ENCODE measurements at places on chromosomes 6 and 20.
A peak's percentile ranks its signal among the peaks of the same experiment; 100 is the strongest.

- no peak for DNase-seq
These were observed 47.9 kb upstream of the CCDC167 start for GRCh38 chr6:37547564-37548061.

DNA sequence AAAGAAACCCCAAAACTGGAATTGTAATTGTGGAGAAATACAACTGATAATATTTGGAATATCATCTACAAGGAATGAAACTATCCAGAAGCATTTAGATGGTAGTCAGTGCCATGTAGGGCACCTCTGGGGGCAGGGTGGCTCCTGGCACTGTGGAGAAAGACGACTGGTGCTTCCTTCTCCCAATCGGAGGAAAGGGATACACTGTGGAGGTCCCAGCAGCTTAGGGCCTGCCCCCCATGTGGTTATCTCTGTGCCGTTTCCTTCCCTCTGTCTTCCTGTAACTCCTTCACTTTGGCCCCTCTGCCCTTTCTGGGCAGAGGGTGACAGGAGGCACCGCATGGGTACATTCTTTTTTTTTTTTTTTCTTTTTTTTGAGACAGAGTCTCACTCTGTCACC lies 178.4 kb downstream of the MTHFD1L start:
- DNase-seq = no peak

- no peak for DNase-seq
These were observed 135.1 kb downstream of the ZFP64 start for GRCh38 chr20:52056203-52057062.

- DNase-seq = no peak
These were observed 314.9 kb upstream of the IRAK1BP1 start for GRCh38 chr6:78552435-78552834.

GRCh38 chr6:156996265-156996664 lies 219.1 kb downstream of the ARID1B start:
- no peak for DNase-seq

DNA sequence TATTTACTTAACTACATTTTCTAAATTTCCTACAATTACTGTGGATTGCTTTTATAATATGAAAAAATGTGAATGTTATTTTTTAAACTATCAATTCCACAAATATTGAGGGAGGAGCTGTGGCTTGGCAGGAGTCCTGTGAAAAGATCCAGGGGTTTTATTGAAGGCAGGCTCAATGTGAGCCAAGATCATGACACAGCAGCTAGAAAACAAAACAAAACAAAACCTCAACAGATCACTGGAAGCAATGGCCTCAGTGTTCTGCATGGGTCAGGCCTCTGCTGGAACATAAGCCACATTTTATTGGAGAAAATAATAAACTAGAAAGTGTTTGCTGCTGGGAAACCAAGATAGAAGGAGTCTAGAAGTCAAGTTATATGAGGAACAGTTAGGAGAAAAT lies 19.4 kb upstream of the RCAN2 start:
- DNase-seq = no peak

DNA sequence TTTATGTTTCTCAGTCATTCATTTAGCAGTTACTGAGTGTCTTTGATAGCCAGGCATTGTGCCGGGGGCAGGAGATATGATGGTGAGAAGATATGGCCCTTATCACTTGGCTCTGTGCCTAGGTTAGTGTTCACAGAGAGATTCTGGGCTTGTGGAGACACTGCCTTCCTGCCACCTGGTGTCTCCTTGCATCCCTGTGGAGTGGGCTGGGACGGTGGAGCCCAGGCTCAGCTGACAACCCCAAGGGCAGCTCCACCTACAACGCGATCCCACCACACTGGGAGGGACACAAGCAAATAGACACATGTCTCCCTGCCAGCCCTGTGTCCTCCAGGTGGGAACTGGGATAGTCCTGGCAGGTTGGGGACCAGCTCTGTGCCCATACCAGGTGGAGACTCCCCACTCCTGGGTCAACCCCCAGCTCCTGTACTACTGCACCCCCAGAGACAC lies 30.3 kb upstream of the VEGFA start:
- no peak for DNase-seq

DNA sequence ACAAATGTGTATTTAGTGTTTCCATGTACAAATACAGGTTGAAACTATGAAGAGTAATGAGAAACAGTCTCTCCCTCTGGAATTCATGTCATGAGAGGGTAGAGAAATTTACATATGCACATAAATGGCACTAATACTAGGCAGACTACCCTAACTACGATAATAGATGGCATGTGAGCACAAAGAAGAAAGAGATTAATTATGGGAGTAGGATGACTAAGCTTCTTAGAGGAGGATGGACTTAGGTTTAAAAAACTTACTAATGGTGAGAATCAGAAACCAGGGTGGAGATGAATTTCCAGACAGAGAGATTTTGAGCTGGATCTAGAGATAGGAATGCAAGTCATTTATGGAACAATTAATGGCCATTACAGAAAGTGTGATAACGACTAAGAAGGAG lies 225.3 kb upstream of the HTR1E start:
- DNase-seq = no peak

DNA sequence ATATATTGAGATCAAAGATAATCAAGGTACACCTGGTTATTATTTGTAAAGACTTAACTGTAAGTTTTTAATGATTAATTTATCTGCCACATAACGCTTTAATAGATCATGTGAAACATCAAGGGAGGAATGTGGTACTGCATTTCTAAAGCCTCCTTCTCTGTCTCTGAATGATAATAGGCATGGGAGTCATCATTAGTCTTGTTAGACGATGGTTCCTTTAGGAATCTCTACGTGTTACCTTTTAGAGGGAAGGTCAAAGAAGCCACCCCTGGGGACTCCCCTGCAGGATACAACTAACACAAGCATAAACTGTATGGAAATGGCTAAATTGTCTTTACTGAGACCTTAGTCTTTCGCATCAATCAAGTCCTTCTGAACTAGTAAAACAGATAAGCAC lies 173.6 kb upstream of the MCHR2 start:
- no peak for DNase-seq

DNA sequence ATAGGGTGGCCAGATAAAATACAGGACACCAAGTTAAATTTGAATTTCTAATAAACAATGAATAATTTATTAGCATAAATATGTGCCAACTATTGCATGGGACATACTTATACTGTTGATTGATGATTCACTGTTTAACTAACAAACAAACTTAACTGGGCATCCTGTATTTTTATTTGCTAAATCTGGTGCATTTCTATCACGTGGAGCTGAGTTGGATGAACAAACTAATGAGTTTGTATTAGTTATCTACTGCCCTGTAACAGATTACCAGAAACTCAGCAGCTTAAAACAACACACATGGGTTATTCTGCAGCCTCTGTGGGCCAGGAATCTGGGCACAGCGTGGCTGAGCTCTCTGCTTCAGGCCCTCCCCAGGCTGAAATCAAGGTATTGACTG lies 28.2 kb upstream of the PMEPA1 start:
- no peak for DNase-seq

DNA sequence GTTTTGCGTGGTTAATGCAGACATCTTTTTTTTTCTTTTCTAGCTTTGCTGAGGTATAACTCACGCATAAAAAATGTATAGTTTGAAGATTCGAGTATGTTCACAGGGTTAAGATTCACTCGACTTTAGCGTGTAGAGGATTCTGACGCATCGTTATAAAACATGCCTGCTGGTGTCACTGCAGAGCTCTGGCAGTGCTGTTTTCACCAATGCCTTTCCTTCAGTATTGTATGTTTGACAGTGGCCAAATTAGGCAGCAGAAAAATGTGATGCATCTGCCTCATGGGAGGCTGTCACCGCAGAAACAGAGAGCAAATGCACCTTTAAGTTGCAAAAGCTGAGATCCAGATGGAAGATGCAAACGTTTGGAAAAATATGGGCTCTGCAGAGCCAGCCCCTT lies 18.0 kb upstream of the SIRPB2 start:
- no peak for DNase-seq

- DNase-seq = no peak
These were observed 445.8 kb upstream of the CITED2 start for GRCh38 chr6:139820210-139820609.

- DNase-seq = no peak
These were observed 6.2 kb downstream of the CEP250 start for GRCh38 chr20:35461620-35462019.

- no peak for DNase-seq
These were observed 17.9 kb upstream of the TCFL5 start for GRCh38 chr20:62879275-62880146.

DNA sequence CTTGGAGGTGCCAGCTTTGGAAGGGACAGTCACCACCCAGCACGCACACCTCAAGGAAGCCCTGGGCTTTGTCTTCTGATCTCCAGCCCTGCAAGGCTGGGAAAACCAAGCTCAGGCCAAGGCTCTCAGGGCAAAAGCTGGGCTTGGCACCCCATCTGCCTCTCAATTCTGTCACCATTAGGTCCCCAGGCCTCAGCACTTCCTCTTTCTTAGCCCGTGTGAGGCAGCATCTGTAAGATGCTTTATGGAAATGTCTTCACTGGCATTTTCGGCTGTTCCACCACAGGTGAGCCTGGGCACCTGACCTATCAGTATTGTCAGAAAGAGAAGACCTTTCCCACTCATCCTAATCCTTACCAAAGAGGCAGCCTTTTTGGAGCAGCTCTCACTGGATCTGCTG lies 24.6 kb downstream of the GMEB2 start:
- DNase-seq = no peak

- DNase-seq = no peak
These were observed 89.4 kb downstream of the JAG1 start for GRCh38 chr20:10584371-10584770.

- DNase-seq = no peak
These were observed 40.3 kb downstream of the GPX5 start for GRCh38 chr6:28565823-28566526.

GRCh38 chr20:60001108-60001507 lies 42.9 kb downstream of the CDH26 start:
- no peak for DNase-seq

GRCh38 chr6:170370416-170370815 lies 63.9 kb downstream of the FAM120B start:
- no peak for DNase-seq

DNA sequence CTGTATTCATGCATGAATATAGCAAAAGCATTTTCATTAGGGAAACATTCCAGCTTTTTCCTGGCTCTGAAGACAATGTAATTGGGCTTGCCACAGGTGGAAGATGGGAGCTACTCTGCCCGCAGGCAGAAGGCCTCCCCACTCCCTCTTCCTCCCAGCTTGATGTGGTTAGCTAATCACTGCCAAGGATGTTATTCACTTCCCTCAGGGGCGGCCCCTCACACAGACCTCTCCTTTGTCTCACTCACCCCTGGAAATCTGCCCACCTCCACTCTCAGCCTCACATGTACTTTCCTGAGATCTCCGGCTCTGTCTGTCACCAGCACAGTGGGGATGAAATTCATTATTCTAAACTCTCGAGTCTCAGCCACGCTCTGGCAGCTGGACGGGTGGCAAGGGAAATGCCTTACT lies 100.7 kb downstream of the ANKRD60 start:
- DNase-seq = peak; percentile 80

- no peak for DNase-seq
These were observed 17.5 kb upstream of the BMP5 start for GRCh38 chr6:55892749-55893357.

DNA sequence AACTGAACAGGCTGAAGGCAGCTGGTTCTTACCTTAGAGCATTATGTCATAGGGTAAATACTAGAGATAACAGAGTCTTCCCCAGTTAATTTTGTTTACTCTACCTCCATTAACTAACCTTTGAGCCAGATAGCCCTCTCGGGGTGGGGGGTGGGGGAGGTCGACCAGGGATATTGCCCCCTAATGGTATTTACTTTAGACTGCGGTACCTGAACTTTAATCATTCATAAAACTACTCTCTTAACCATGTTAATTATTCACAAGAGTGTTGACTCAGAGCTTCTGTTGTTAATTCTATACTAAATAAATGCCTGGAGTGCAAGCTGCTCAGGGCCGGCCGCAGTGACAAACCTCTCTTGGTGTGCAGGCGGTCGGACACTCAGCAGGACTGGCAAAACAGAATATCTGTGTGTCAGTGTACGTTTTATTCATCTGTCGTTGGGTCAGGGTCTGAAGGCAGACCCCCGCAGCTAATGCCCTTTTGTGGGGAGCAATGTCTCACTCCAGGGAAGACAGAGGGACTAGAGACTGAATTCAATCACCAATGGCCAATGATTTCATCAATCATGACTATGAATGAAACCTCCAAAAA lies 152.4 kb upstream of the COL21A1 start:
- DNase-seq = peak; percentile 20

DNA sequence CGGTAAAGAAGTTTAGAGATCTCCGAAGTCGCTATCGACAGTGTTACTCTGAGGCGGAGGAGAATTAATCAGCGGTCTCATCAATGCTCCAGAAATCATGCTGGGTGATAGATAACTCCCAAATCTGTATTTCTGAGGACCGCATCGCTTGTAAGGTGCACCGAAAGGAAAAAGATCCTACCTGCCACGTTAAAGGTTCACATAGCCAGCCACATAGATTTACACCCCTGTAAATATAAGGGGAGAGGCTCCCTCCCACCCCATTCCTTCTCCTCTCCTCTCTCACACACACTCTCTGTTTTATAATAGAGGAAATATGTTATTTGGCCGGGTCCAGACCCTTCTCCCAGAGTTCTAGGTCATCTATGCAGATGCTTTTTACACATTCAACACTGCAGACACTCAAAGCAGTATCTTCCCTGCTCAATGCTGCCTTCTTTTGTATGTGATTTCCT lies 620 bp upstream of the DEK start:
- no peak for DNase-seq

GRCh38 chr20:11234608-11235007 lies 560.8 kb upstream of the JAG1 start:
- no peak for DNase-seq

GRCh38 chr6:17600527-17601385 lies 654 bp downstream of the FAM8A1 start:
- DNase-seq = peak; percentile 25

- DNase-seq = no peak
These were observed 36.8 kb upstream of the EXOC2 start for GRCh38 chr6:729606-730320.

- DNase-seq = peak; percentile 57
These were observed 26.1 kb downstream of the TTLL2 start for GRCh38 chr6:167350731-167351655.

DNA sequence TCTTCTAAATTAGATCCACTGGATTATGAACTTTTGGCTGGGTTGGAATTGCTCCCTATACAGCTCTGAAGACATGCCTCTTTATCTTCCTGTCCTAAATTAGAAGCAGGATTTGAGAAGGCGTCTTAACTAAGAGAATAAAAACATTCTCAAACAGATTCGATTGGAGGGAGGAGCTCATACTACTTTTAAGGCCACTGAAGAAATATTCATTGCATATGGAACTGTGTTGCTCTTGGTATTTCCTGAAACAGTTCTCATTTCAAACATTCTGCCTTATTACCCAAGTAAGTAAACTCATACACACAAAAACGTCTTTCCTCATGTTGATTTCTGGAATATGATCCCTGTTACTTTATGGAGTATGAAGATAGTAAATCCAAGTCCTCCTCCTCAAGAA lies 519.7 kb upstream of the CDH4 start:
- no peak for DNase-seq

GRCh38 chr6:11950109-11950508 lies 62.0 kb upstream of the HIVEP1 start:
- no peak for DNase-seq
